ENCODE measurements at places on chromosomes 16 and 17.

DNA sequence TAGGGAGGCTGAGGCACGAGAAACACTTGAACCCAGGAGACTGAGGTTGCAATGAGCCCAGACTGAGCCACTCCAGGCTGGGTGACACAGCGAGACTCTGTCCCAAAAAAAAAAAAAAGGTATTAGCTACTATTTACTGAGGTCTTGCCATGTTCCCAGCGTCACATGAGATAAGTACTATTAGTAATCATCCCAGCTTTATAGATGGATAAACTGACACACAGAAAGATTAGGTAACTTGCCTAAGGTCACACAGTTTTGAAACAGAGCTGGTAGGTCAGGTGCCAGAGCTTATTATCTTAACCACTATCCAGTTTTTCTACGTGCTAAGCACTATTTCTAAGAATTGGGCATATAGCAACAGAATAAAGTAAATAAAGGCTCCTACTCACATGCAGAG is 51.6 kb downstream of the TEX14 start:
- no peak for DNase-seq

- no peak for DNase-seq
These were observed 17.1 kb upstream of the CDH3 start for GRCh38 chr16:68627951-68628425.

DNA sequence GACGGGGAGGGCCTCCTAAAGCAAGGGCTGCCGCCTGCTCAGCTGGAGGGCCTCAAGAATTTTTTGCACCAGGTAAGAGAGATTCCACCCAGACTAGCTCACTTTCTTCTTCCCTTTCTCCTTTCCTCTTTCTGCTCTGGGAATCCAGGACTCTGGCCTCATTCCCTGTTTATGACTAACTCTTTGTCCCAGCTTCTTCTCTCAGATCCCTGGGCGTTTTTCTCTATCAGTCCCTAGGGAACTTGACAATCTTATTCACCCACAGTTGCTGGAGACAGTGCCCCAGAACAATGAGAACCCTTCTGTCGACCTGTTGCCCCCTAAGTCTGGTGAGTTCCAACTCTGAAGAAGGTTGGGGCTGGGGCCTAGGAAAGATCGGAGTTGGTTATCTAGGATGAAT is 15.6 kb downstream of the CNTROB start:
- no peak for DNase-seq

- no peak for DNase-seq
These were observed 87.9 kb downstream of the ABR start for GRCh38 chr17:1091900-1092299.

- no peak for DNase-seq
These were observed 20.6 kb downstream of the RPH3AL start for GRCh38 chr17:332023-332422.

- DNase-seq = no peak
These were observed 6.9 kb upstream of the WDR59 start for GRCh38 chr16:74991593-74992403.

- no peak for DNase-seq
These were observed 46.9 kb downstream of the TEKT5 start for GRCh38 chr16:10647721-10648296.

DNA sequence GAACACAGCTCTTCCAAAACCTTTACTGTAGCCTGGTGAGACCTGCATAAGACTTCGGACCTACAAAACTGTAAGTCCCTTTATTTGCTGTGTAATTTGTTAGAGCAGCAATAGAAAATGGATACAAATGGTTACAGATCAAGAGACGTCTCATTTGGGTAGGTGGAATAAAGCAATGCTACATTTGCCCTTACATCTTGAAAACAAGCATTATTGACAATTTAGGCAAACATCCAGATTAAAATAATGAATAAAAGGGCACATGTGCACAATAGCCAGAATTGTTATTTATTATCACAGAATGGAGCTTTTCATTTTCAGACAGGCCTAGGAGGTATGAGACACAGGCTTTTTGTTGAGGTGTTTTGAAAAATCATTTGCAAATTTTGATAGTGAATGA is 222.2 kb upstream of the CPHXL start:
- DNase-seq = no peak

GRCh38 chr16:80896776-80897175 is 92.4 kb upstream of the CDYL2 start:
- no peak for DNase-seq

GRCh38 chr17:36089888-36090836 is at the start of gene CCL3:
Gene CCL3, minus strand, starts transcription at chr17:36090143. Its CDS starts 85 bp downstream, at chr17:36090058.
- no peak for DNase-seq

Data from CD4-positive, alpha-beta T cell treated with Interleukin-6 at 100 ng/mL for 8 hours (primary cell).